ENCODE measurements at places on chromosomes 4 and X. TPM values are rescaled to one million over a fixed set of nuclear protein-coding genes. Genes with fewer than 3 reads are reported as not detected.

GRCh38 chr4:187390646-187391045, 604.9 kb upstream of the ZFP42 start:
- no peak for DNase-seq

DNA sequence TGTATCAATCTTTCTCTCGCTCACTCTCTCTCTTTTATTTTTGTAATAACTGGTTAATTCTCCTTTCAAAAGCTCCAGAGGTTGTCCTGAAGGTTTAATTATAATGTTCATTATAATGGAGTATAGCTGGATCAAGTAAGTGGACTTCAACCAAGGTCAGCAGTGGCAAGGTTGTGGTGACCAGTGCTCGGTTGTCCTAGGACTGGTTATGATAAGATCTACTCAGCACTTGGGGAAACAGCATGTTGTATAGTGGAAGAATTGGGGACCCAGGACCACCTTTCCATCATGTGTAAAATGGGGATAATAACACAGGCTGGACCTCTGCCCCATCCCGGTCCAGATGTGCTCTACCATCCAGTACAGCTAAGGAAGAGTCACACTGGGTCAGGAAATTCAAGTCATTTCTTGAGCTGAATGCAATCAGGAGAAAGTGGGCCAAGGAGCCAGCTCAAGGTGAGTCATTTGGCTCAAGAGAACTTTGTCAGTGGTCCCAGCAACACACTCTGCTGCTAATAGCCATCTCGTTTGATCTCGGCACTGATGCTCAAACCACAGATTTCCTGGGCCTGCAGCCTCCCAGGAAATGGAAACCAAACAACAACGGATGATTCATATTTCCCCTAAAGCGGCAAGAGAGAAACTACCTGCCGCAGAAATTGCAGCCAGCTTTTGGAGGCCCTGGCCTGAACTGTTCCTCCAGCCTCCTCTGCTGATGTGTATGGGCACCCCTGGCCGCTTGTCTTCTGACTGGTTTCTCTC, 123.6 kb upstream of the RBPJ start:
- DNase-seq = no peak

DNA sequence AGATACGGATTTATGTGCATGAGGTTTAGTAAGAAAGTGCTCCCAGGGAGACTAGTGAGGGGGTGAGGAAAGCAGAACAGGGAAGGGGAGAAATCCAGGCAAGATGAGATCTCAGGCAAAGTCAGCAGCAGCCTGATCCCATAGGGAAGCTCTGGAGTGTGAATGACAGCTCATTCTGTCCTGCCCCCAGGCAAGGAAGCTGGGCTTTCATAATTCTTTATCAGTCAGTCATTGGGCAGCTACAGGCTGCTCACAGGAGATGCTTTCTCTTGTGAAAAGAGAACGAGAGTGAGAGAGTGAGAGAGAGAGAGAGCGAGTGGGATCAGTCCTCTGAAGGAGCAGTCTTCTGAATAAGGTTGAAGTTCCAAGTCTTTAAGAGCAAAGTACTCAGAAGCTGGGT, 48.1 kb downstream of the SRPX start:
- DNase-seq = no peak

The PCYT1B gene
- total RNA-seq = 6.0 TPM

DNA sequence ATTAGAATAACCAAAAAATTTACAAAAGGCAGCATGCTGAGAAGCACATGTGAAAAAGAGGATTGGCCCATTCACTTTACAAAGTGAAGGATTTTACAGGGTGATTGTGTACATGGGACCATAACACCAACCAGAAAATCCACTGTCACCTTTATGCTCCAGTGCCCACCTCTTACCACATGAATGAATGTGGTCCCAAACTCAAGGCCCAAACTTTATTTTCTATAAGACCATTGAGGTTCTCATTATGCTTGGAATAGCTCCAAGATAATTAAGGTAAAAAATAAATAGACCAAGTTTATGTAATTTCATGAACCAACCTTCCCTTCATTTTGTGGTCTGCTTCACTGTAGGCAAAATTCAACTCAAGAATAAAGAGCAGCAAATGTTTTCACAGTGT, 24.3 kb upstream of the MYOZ2 start:
- no peak for DNase-seq

DNA sequence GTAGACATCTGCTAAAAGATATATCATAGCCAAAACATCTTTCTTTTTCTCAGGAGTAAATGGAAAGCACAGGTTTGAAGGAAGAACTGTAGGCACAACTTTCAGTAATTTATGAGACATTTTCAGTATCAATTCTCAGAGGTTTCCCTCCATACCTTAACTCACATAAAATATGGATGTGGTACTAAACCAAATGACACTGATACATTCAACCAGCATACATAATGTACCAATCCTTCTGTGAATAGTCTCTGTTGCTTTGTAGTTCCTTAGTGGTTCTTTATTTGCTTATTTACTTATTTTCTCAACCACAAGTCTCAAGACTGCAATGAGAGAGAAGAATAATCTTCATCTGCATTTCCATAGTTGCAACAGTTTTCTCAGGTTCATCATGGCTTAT, 96.1 kb downstream of the ARHGAP24 start:
- no peak for DNase-seq

GRCh38 chr4:54067166-54067565, 2.8 kb upstream of the CHIC2 start:
- no peak for DNase-seq

The FABP2 gene
- total RNA-seq = not detected

The AWAT2 gene
- total RNA-seq = not detected

DNA sequence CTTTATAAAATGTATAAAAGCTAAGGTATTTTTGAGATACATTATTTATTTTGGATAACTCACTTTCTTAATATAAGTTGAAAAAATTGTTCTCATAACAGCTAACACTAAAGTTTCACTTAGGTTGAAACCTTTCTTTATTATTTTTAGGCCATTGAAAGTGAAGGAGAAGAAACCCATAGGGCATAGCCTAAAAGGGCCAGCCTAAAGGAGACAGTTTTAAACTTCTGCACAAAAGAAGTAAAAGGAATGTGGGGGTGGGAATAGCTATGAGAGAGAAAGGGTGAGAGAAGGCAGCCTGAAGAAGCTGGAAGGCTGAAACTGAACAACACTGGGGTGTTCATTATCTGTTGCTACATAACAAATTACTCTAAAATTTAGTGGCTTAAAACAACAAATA, 57.6 kb upstream of the RAPGEF2 start:
- DNase-seq = no peak

DNA sequence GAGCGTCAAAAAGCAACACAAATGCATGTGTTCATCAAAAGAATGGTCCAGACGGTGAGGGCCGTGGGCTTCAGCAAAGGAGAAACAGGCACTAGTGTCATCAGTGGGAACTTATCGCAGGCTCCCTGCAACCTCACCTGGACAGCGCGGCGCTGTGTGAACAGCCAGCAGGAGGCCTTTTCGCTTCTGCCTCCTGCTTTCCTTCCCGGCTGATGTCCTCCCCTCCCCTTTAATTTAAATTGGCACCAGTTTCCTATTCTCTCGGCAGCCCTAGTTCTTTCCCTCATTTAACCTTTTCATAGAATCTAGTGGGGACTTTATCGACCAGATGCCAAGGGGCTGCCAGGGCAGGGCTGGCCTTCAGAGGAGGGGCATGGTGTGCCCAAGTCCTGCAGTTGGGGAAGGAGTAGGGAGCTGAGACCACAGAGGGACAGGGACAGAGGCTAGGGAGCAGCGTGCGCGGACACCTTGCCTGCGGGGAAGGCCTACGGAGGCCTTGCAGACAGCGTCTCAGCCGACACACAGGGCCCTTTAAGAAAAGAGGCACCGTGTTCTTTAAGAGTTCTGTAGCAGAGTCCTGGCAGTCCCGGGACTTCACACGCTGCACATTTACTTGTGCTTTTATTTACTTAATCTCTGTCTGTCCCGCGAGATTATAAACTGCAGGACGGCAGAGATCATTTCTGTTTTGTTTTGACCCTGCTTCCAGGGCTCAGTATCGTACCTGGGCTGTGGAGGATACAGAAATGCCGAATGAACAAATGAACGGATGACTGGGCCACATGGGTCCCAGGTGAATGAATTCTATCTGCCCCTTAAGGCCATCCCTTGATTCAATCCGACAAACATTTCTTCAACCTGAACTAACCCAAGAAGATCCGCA, 8.4 kb upstream of the SORBS2 start:
- DNase-seq = no peak

The COL25A1 gene
- total RNA-seq = 6.2 TPM

The KLHL4 gene
- total RNA-seq = 0.58 TPM

- DNase-seq = no peak
Measured at GRCh38 chr4:86991994-86992393, 57.2 kb downstream of the AFF1 start.

The ERAS gene
- 0.36 TPM for total RNA-seq

DNA sequence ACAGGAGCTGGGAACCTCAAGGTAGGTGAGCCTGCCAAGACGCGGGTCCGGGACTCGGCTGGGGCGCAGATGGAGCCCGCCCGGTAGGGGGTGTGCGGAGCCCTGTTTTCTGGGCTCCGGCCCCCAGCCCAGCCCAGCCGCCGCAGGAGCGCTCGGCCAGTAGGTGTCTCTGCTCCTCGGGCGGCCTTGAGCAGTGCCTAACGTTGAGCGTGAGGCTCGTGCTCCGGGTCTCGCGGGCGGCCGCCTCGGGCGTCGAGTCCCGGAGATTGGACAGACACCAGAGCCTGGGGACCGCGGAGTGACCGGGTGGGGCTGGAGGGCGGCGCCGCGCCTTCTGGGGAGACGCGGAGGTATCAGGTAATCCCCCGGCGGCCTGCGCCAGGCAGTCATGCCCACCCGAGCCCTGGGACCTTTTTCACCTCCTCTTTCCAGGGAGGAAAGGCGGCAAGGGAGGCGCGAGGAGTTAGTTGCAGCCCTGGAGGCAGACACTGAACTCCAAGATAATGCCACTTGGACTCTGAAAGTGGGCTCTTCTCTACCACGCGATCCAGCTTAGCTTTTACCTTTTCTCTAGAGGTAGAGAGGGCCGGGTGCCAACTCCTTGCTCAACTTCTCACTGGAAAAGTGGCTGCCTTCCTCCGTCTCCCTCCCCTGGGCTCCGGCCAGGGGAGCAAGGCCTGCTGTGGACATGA, 14.5 kb upstream of the FGG start:
- peak; percentile 74 for DNase-seq

DNA sequence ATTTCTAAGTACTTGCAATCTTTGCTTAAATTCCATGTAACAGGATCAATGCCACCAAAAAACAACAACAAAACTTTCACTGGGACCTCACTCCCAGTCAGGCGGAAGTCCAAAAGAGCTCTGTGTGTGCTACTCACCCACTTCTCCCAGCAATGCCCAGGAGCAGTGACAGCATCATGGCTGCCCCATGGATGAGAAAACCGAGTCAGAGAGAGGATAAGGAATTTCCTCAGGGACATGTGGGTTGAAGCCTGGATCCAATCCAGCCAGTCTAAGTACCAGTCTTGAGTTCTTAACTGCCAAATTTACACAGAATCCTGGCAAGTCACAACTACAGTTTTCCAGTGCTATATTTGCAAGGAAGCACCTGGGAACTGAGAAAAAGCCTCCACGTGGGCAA, 64.5 kb downstream of the STX18 start:
- no peak for DNase-seq

- no peak for DNase-seq
Measured at GRCh38 chrX:119107206-119107605, 20.4 kb downstream of the KIAA1210 start.

GRCh38 chr4:15013585-15013984, 11.3 kb downstream of the CPEB2 start:
- DNase-seq = no peak

The MAGEA10 gene
- total RNA-seq = not detected

DNA sequence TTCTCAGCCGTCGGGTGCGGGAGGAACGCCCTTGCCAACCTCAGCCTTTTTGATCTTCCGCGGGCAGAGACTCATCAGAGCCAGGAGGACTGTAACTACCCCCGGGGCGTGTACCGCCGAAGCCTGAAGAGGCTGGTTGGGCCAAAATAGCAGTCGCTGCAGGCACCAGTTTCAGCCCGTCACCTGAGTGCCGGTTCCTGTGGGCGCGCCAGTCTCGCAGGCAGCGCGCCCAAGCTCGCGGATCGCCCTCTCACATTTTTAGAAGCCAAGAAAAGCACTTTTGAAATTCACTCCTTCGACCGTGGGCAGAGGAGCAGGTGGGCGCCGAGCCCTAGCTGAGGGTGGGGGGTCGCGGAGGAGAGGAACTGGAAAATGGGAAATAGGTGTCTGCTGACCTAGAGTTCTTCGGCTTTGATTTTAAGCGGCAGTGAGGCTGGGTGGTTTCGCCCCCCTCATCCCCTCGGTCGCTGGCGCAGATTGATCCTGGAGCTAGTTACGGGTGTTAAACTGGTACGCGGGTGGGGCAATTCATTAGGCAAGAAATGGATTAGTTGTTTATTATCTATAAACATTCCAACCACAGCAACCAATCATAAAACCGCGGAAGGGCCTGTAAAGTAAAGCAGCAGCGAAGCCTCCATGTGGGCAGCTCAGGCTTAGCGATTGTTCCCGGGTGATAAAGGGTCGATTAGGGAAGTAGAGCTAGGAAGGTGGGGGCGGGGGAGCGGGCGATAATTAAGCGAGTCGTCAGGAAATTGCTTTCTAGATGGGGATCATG, 69.2 kb downstream of the FBXO8 start:
- no peak for DNase-seq

DNA sequence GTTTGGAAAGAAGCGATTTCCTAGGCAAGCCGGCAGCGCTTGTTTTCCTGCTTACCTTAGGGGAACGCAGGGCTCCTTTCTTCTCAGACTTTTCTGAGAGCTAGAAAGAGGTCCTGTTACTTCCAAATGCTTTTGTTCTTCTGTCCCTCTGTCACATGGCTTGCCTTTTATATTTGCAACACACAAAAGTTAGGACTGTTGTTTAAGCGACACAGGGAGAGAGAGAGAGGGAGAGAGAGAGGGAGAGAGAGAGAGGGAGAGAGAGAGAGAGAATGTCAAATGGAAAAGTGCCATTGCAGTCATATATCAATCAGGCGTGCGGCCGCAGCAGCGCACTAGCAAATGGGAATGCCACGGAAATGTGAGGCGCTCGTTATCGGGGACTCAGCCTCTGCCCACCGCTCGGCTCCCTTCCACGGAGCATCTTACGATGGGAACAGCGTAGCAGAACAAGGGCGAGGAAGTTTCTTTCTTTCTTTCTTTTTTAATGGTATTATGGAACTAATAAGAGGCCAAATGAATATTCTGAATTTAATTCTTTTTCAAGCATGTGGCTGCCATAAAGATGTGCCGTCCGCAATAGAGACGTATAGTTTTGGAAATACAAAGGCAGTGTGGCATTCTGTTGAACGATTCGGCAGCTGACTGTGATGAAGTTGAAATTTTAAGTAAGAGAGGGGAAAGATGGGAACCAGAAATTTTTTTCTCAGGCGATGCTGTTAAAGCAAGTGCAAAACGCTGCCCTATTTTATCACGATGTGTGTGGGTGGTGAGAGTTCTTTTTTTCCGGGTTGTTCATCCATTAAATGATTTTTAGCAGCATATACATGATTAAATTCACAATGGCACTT, at the start of gene NDP:
Gene NDP (minus strand): TSS at position 142 of the 851 bp plus-strand sequence. CDS start 14,745 bp downstream, outside the sequence.
- DNase-seq = no peak

The NUDT9 gene
- 29.4 TPM for total RNA-seq

Measured in sciatic nerve (tissue), 2 donors.